Activated T-cell treated with anti-CD3 and anti-CD28 coated beads, Interleukin-2, amount 50 U/mL, for 24 hours (primary cell): ENCODE measurements at places on chromosomes 2 and 18.

GRCh38 chr2:29920130-29920577 lies 1.2 kb downstream of the ALK start:
- DNase-seq = peak; percentile 66

DNA sequence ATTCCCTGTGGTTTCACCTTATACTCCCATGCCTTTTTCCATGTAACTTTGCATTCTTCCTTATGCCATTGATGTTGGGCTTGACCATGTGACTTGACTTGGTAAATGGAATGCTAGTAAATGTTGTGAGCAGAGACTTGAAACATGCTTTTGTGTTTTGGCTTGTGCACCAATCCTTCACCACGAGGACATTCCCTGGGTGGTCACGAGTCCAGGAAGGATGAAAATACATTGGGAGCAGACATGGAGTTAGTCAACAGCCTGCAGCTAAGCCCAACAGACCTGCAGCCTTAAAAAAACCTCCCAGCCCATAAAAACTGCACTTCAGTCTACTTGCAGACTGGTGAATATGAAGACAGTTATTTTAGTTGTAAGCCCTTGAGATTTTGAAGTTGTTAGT lies 116.5 kb upstream of the SPATS2L start:
- no peak for DNase-seq

DNA sequence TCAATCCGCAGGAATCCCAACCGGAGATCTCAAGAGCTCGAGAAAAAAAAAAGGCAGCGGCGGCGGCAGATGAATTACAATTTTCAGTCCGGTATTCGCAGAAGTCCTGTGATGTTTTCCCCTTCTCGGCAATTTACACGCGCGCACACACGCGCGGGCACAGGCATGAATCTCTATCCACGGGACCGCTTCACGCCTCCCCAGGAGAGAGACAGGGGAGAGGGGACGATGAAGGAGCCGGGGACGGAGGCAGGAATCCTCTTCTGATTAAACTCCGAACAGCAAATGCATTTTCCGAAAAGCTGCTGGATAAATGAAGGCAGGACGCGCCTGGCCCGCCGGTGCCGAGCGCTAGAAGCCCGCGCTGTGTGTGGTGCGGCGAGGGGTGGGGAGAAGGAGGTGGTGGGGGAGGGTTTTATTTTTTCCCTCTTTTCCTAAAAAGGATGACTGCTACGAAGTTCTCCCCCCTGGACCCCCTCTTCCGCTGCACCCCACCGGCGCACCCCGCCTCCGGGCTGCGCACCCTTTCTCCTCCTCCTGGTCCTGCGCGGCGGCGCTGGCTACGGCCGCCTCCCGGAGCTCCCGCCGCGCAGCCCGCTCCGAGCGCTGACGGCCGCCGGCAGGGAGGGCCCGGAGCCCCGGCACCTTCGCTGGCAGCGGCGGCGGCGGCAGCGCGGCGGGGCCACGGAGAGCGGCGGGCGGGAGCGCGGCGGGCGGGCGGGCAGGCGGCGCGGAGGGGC lies at the start of gene BCL2:
Gene BCL2 (minus strand): TSS at position 387 of the 740 bp plus-strand sequence.
- no peak for DNase-seq

DNA sequence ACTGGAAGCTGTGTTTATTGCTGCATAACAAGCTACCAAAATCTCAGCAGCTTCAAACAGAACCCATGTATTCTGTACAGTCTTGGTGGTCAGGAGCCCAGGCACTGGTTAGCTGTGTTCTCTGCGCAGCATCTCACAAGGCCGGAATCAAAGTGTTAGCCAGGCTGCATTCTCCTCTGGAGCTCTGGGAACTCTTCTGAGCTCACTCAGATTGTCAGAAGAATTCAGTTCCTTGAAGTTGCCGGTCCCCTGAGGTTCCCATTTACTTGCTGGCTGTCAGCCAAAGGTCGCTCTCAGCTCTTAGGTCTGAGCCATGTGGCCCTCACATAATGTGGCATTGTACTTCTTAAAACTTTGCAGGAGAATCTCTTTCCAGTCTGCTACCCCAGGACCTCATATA lies 123.6 kb upstream of the SMIM21 start:
- DNase-seq = no peak

- DNase-seq = no peak
These were observed 1529.5 kb downstream of the LRP1B start for GRCh38 chr2:140601342-140601741.

DNA sequence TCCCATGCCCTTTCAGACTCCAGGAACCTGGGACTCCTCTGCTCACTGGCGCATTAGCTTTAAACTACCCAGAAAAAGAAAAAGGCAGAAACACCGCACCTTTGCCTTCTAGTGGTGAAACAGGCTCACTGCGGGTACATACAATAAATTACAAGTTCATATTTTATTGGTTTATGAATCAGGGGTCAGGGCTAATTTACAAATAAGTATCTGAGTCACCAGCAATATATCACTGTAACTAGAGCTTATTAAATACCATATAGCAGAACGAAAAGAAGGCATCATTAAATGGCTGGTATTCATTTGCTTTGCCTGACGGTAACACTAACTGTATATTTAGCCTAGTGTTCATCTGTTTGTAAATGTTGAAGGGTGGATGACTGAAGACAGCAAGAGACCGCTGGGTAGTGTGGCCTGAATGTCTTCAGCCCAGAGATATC lies 26.9 kb upstream of the DTNB start:
- DNase-seq = peak; percentile 33
